CD4-positive, alpha-beta T cell treated with Interleukin-15 for 4 hours (primary cell): ENCODE measurements at places on chromosomes 2 and 18.

- DNase-seq, result no peak
These were observed 25.9 kb downstream of the PSTPIP2 start for GRCh38 chr18:46046126-46046525.

DNA sequence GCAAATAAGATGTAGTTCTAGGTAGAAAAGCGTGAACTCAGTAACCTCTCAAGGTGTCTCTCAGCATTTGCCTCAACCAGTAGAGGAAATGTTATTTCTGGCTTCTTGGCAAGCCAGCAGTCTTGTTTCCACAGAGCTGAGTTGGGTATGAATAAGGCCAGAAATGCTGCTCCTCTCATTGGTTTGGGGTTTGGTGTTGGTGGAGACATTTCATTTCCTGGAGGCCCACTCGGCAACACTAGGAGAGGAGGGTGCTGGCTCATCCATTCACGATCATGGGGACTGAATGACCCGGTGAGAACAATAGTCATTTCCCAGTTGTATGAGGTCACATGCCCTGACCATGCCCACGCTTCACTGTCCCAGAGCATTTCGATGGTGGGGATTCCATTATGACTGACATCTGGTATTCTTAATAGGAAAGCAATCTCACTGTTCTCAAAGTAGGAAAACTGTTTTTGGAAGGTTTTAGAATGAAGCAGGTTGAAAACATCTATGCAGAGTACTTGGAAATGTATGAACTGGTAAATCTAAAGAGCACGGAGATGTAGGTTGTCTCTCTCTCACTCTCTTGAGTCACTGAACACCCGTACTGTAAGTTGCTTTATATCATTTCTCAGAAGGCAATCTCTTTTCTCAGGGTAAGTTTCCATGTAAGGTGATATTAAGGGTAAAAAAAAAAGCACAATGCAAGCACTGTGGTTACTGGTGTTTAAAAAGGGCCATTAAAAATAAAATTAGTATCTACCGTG, 37.1 kb upstream of the CTLA4 start:
- DNase-seq, result peak; percentile 37

GRCh38 chr2:69375494-69376353, 11.3 kb downstream of the GFPT1 start:
- DNase-seq, result peak; percentile 38

GRCh38 chr18:7982216-7982615, 415.1 kb downstream of the PTPRM start:
- no peak for DNase-seq

DNA sequence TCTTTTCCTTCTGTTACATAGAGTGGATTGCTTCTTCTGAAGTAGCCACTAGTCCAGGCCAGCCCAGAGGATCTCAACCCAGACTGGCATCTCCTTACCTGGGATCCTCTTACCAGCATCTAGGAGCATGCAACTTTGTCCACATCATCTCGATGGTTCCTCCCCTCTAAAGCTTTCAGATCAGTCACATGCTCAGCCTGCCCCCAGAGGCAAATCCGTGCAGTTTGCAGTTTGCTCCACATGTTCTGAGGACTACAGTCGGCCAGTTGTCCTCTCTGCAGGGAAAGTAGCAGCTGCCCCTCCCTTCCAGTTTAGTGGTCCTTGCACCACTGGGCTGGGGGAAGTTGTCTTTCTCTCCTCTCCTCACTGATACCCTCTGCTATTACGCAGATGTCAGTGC, 259.8 kb upstream of the APCDD1 start:
- DNase-seq, result no peak

DNA sequence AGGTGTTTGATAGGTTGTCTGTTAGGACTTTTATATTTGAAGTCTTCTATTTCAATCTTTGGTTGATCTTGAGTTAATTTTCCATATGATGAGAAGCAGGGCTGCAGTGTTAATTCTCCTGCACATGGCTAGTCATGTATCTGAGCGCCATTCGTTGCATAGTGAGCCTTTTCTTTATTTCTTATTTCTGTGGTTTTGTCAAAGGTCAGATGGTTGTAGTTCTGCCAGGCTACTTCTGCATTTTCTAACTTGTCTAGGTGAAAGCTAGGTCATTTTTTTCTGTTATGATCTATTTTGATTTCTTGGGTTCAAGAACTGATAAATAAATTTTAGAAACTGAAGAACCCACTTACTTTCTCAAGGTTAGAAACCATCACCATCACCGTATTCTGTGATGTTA, 56.7 kb downstream of the CCDC74A start:
- DNase-seq, result no peak

DNA sequence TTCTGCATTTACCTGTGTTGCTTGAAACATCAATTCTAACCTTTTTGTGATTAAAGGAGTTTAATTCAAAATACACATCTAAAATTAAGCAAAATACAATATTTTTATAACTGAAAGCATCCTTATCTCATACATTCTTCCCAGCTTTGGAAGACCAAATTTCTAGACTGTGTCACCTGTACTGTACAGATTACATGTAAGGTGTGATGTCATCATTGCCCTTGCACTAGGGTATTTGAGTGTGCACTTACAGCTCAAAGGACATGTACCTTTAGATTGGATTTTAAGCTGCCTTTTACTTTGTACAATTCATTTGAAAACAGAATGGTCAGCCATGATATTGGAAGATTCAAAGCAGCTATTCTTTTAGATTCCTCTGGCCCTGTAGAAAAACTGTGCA, 932.8 kb upstream of the POU3F3 start:
- DNase-seq, result no peak

- DNase-seq, result no peak
These were observed 26.9 kb upstream of the YWHAQ start for GRCh38 chr2:9657731-9658130.

DNA sequence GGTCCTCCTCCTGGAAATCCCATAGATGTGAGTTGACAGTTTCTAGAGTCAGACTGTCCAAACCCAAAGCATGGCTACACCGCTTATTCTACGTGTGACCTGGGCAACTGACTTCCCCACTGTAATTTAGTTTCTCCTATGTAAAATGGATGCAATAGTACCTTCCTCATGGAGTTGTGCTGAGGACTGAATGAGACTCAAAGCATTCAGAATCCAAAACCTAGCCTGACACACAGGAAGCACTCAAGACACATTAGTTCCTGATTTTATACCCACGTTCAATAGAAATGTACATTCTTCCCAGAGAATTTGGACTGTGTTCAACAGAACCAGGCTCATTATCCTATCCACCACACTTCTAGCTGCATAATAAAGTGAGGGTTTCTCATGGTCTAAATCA, 88.8 kb downstream of the STK39 start:
- DNase-seq, result no peak

- no peak for DNase-seq
These were observed 28.2 kb upstream of the NARS1 start for GRCh38 chr18:57649556-57650500.

DNA sequence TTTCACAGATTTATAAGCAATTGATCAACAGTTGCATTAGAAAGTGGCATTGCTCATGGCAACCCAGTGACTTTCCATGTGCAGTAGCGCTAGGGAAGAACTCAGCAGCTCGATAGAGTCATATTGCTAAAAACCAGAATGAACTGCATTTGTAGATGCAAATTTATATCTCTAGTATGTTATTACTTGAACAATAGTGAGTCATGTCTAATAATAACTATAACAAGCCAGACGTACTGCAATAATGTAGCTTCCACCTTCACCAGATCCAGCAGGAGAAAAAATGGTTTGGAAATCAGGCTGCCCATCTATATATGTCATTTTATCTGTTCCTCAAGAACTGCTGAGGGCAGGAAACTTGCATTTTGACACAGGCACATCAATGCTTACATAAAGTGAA, 66.5 kb upstream of the FIGN start:
- DNase-seq, result no peak

GRCh38 chr2:171688129-171688465, 828 bp downstream of the DYNC1I2 start:
- no peak for DNase-seq

DNA sequence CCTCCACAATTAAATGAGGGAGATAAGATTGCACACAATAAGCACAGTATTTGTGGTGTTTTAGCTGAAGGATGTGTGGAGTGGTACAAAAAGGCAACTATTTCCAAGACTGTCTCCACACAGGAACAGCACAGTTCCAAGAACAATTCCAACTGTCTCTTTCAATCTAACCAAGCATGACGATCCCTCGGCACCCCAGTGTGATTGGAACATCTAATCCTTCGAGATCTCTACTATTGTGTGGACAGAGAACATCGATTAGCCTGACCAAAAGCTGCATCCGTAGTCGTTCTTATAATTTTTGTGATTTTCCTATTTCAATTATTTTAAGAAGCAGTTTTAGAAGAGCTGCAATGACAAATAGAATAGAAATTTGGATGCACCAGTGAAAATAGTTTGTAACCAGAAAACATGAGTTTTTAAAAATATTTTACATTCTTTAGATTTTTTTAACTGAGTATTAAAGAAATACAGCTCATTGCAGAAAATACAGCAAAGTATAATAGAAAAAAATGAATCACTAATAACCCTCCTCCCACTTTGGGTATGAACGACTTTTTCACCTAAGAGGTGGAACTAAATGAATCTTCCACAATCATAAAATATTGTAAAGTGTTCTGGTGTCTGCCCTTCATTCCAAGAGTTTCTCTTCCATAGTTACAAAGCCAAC, 76.4 kb upstream of the CABLES1 start:
- no peak for DNase-seq
